CD8-positive, alpha-beta T cell (primary cell): ENCODE measurements at places on chromosomes 2 and 18.

GRCh38 chr2:56565143-56565542 is 381.4 kb downstream of the CCDC85A start:
- DNase-seq: no peak

DNA sequence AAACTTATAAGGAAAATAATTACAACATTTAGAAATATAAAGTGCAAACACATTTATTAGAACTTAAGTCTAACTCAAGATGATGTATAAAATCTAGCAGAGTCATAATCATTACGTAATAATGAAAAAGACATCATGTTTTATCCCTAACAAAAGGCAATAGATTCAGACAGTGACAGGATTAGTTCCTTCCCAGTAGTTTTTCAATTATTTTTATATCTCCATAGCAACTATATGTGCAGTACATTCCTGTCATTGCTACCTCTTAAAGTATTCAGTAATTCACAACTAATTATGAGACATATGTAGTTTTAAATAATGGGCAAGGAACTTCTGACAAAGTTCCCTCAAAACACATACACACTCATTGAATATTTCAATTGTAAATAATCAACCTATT is 687.9 kb downstream of the CCDC85A start:
- DNase-seq: no peak

DNA sequence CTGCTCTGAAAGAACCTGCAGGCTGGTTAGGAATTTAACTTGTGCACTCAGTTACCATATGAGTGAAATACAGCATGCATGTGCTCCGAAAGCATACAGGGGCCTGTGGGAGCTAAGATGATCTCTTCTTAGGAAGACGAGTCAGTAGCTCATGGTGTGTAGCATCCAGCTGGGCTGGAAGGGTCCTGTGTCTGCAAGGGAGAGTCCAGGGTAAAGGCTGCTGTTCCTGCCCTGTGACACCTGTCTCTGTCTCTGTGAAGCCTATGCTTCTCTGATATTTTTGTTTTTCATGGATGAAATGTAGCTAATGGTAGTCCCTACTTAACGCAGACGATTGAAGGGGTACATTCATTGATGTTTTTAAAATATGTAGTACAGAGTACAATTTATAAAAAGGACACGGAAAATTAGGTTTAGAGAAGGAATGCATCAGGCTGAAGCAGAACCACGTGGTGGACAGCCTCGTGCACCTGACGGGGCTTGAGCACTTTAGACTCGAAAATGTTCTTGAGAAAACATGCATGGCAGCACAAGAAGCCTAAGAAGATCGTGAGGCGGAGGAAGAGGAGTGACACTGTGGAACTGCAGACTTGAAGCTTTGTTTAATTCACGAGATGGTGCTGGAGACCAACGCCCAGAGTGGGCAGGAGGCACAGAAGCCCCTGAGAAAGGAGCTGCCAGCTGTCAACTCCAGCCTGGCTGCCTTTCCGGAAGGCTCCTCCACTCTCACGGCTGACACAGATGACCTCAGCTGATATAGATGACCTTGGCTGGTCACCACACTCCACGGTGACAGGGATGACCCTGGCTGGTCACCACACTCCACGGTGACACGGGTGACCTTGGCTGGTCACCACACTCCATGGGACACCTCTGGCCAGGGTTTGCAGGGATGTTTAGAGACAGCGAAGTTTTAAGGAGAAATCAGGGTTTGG is 110.6 kb downstream of the TMEM18 start:
- DNase-seq: no peak

DNA sequence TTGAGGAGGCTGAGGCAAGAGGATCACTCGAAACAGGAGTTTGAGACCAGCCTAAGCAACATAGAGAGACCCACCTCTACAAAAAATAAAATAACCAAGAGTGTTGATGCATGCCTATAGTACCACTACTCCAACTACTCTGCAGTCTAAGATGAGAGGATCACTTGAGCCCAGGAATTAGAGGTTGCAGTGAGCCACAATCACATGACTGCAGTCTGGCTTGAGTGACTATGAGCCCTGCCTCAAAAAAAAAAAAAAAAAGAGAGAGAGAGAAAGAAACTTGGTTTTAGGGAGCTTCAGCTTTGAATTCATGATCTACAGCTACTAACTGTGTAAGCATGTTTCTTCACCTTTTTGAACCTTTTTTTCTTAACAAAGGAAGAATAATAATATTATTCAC is 119.9 kb downstream of the HNMT start:
- no peak for DNase-seq

- DNase-seq: no peak
Observed at GRCh38 chr2:218028189-218028495, 25.3 kb upstream of the TNS1 start.

GRCh38 chr2:142502402-142502801 is 371.6 kb upstream of the LRP1B start:
- DNase-seq: no peak

- no peak for DNase-seq
Observed at GRCh38 chr2:237722616-237723015, 76.0 kb upstream of the RBM44 start.

DNA sequence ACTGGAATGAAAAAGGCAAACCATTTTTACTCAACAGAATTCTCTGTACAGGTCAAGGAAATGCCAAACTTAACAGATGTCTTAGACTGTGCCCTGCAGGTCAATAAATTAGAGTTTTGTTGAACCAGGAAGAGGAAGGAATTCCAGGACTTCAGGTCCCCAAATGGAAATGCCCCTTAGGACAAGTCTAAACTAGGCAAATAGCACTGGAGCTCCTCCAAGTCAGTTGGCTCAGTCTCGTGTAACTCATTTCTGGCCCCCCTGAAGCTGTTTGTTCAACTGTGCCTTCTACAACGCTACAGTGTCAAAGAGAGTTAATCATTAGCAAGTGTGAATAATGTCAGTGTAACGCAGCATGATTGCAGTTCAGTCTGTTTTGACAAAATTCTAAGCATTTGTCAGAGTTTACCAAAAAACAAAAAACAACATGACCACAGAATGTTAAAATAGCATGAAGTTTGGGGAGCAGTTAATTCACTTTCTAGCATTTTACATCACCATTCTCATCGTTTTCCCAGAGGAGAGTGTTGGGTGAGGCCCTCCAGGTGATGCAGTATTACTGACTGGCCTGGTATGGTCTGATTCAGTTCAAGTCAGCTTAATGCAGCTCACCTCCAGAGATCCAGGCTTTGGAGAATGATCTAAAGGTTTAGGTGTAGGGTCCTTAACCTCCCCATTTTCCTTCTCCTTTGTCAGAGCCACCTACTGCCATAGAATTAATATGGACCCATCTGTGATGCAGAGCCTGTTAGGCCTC is 108.1 kb downstream of the AQP4 start:
- DNase-seq: no peak

DNA sequence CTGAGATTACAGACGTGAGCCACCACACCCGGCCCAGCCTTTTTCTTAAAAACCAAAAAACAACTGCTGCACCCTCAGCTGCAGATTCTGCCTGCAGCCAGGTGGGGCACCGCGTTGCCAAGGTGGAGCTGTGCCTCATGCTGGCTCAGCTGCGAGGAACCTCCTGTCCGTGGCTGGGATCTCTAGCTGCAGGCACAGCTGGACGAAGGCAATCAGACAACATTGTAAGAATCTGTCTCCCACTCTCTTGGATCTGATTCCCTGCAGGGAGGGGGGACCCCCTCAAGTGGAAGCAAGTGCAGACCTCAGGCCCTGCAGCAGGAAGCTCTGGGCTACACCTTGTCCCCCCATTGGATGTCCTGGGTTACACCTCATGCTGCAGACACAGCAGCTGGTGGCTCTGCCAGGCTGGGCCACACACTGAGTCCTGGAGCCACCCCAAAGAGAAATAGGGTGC is 24.1 kb downstream of the CIDEA start:
- DNase-seq: no peak

DNA sequence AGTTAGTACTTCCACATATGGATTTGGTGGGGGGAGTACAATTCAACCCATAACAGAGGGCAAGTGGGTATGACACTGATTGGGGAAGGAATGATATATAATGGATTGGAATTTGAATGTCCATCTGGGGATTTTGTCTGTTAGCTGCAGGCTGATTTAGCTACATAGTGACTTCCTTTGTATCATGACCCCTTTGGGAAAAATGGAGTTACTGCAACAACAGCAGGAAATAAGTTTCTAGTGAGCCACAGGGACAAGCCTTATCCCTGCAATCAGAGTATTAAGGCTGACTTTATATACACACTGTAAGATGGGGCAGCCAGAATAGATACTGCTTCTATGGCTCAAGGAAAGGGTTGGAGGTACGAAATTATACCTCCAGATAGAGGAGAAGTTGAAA is 404.4 kb upstream of the MEIS1 start:
- DNase-seq: no peak

- DNase-seq: no peak
Observed at GRCh38 chr18:78241535-78242253, 737.9 kb upstream of the SALL3 start.

- no peak for DNase-seq
Observed at GRCh38 chr2:193333539-193333938, 1138.8 kb upstream of the TMEFF2 start.

GRCh38 chr2:166671801-166672200 is 177.8 kb upstream of the SCN7A start:
- no peak for DNase-seq

DNA sequence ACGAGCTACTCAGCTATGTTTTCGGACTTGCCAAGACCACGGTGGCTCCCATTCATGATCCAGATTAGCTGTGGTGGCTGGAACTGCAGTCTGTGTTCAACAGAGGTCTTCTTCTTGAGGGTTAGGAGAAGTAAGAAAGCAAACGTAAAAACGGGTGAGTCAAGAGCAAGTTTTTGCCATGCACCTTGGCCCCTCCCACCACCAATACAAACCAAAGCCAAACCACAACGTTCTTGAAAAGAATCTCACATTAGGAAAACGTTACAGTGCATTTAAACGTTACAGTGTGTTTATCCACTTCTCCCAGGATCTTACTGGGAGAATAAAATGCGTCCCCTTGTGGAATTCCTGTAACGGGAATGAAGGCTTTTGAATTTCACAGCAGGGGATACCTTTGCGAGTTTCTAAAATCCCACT is 725 bp downstream of the FBXO48 start:
- DNase-seq: peak; percentile 65
